Stimulated activated CD8-positive, alpha-beta memory T cell treated with anti-CD3 and anti-CD28 coated beads, Interleukin-7, amount 100 ng/mL, for 1 hour (primary cell): ENCODE measurements at places on chromosomes 5 and 9.

DNA sequence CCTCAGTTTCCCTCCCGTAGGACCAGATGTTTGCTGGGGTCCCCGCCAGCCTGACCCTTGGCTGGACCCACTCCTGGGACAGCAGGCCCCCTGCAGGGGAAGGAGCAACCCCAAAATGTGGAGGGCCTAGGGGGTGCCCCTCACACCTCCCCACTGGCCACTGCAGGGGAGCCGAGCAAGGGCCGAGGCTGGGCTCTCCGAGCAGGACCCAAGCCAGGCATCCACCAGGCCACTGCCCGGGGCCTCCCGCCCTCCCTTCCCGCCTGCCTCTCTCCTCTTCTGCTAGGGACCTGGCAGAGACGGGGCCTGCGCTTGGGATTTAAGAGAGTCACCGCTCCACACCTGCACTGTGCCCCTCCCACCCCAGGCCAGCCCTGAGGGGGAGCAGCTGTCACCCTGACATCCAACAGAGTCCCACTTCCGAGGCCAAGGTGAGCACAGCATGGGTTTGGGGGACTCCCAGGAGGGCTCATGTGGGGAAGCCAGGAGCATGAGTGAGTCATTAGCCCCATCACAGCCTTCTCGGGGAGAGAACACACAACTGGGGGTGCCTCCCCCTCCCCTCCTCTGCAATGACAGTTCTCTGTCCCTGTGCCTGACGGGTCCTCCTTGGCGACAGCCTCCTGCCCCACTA lies 15.8 kb downstream of the SOHLH1 start:
- no peak for DNase-seq

GRCh38 chr5:57450991-57451876 lies 31.4 kb downstream of the ACTBL2 start:
- no peak for DNase-seq

DNA sequence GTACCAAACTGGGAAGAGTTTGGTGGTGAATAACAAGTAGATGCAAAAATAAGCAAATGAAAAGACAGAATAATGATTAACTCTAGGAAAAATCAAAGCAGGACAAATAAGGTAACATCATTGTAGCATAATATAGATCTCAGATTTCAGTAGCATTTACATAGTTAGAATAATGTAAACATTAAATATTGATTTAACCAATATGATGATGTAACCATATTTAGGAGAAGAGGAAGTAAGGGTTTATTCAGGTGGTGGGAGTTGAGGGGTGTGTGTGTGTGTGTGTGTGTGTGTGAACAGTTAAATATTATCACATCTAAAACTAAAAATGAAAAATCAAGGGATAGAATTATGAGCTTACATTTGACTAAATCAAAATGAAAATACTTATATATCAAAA lies 143.4 kb downstream of the NPR3 start:
- DNase-seq = no peak

DNA sequence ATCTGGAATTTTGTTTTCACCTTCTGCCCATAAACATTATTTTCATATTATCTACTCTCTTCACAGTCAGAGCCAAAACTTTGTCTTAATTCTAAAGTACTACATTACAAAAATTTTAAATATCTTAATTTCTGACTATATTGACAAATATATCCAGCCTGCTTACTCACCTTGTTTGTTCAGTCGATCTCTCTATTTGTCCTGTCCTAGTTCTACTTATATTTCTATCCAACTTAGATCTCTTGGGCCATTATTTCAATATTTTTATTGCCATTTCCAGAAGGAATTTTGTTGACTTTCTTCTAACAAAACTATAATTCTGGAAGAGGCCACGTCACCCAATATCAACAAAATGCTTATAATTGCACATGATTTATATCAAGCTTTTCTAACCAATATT lies 652.8 kb upstream of the CTNND2 start:
- DNase-seq = no peak

GRCh38 chr5:139186752-139187326 lies 11.3 kb downstream of the SIL1 start:
- no peak for DNase-seq

DNA sequence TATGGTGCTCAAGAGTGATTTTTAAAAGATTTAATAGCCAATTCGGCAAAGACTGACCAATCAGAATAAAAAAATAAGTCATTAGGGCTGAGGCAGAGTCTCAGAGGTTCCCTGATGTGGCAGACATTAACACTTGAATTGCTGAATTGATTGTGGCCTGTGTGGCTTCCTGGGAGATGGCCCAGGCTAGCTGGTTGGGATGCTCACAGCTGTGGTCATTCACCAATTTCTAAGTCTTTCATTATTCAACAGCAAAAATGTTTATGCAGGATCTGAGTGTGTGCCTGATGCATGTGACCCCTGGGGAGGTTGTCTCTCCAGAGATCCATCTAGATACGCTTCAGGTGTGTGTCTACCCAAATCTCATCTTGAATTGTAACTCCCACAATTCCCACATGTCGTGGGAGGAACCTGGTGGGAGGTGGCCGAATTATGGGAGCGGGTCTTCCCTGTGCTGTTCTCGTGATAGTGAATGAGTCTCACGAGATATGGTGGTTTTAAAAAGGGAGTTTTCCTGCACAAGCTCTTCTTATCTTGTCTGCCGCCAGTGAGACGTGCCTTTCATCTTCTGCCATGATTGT lies 632.6 kb upstream of the SEMA6A start:
- DNase-seq = no peak

DNA sequence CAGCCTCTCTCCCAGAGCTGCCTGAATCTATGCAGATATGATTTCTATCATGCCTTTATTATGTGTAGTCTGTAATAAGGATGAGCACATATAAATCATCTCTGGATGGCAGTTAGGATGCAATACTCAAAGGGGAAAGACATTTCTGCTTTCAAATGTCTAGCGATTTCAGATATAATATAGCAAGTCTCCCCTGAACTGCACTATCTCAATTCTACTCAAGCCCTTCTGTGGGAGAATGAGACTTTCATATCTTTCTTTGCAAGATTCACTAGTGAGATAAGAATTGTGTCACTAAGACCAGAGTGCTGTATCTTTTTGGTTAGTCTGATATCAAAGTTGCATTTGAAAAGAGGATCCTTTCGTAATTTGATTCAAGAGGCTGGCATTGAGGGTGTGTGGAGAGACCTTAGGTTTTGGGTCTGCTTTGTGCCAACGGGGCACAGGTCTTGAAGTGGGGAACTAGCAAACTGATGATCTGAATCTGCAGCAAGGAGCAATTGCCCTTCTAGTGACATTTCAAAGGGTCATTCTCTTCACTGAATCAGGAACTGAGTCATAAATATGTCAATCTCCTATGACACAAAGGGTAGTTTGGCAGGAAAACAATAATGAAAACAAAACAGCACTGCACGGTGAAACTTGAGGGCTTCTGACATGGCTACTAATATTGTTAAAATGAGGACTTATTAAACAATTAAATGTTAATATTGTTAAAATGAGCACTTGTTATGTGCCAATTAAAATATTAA lies 305.5 kb upstream of the CLINT1 start:
- DNase-seq = no peak

GRCh38 chr5:33837301-33837700 lies 54.5 kb downstream of the ADAMTS12 start:
- no peak for DNase-seq

- DNase-seq = no peak
Measured at GRCh38 chr9:103949096-103949495, 145.0 kb upstream of the SMC2 start.

DNA sequence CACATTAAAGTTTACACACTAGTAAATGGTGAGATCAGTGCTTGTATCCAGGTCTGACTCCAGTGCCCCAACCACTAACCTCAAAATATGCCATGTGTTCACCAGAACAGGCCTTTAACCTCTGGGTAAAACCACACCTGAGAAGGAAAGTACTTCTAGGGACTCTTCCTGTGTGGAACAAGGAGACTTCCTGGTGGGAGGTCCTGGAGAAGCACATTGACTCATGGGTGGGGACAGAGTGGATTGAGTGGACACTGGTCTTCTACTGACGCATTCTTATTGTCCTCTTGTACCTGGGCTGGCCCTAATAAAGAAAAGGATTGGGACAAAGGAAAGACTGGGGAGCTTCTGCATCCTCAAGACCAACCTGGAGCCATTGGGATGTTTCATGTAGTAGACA lies 43.4 kb downstream of the ANGPTL2 start:
- no peak for DNase-seq

GRCh38 chr9:14907696-14908095 lies 2.5 kb downstream of the FREM1 start:
- no peak for DNase-seq

- DNase-seq = no peak
Measured at GRCh38 chr9:86774116-86774515, 173.2 kb downstream of the GAS1 start.

DNA sequence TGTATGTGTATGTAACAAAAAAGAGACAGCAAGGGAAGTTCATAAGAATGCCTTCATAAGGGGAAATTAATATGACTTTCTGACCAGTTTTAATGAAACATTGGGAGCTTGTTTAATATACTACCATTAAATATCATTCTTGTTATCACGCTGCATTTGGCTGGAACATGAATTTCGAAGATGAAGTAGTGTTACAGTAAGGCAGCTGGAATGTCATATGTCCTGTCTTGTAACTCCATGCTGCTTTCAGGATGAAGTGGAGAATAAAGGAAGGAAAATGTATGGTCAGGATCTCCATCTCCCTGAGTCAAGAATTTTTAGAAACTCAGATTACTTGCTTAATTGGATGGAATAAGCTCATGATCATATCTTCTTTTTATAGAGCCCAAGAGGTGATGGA lies 61.5 kb upstream of the DMAC1 start:
- DNase-seq = no peak

GRCh38 chr5:181168595-181169118 lies 21.3 kb downstream of the OR2V2 start:
- DNase-seq = no peak

GRCh38 chr9:69176471-69177171 lies 2.5 kb downstream of the TJP2 start:
- DNase-seq = no peak

- DNase-seq = no peak
Measured at GRCh38 chr5:79547429-79547822, 33.5 kb upstream of the HOMER1 start.

DNA sequence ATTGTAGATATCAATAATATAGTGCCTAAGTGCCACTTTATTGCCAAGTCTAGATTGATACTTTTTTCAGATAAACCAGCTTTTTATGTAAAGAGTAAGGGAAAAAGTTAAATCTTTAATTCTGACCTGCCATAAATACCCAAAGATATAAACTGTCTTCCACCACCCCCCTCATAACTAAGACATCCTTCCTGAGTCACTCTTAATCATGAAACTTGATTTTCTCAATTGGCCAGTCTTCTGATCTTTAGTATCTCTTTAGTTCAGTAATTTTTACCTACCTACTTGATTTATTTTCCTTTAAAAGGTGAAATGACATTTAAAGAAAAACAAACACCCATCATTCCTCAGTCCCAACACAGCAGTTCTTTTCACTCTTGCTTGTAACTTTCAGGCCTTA lies 21.8 kb downstream of the C5orf22 start:
- DNase-seq = no peak

DNA sequence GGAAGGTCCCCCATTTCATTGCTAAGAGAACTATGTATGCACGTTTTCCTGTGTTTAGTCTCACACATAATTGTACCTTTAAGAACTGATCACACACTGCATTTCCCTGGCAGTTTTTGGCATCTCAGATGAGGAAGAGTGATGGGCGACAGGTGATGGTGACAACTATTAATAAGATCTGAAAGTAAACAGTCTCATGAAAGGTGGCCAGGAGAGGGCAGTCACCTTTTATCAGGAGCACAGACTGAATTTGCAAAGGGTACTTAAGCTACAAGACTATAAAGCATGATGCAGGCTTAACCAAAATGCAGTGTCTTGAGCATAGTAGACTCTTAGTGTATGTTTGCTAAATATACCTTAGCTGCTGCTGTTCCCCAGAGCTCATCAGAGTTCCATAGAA lies 91.5 kb downstream of the GHR start:
- DNase-seq = no peak

DNA sequence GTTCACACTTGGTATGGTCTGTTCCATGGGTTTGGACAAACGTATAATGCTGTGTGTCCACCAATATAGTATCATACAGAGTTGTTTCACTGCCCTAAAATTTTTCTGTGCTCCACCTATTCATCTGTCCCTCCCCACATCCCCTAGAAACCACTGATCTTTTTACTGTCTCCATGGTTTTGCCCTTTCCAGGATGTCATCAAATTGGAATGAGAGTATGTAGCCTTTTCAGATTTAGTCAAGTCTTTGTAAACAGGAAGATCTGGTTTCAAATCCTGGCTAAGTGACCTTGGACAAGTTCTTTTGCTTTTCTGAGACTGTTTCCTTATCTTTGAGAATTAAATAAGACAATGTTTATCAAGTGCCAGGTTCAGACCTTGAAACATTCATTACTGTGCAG lies 13.2 kb upstream of the LVRN start:
- DNase-seq = no peak

- DNase-seq = no peak
Measured at GRCh38 chr9:7342229-7342628, 457.3 kb downstream of the DMAC1 start.

DNA sequence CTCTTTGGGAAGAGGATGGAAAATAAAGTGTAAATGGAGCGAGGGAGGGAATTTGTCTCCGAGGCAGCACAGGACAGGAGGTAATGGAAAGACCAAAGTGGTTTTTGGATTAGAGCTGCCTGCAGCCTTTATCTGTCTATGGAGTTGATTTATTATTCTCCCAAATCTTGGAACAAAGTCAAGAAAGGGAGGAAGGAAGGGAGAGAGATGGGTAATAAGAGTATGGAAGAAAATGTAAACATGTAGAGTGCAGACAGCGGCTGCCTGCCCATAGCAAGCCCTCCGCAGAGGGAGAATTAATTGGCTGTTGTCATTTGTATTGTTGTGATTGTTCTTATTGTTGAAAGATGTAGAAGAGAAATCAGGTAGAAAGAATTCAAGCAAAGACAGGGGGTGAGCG lies 15.7 kb downstream of the KCNIP1 start:
- no peak for DNase-seq

DNA sequence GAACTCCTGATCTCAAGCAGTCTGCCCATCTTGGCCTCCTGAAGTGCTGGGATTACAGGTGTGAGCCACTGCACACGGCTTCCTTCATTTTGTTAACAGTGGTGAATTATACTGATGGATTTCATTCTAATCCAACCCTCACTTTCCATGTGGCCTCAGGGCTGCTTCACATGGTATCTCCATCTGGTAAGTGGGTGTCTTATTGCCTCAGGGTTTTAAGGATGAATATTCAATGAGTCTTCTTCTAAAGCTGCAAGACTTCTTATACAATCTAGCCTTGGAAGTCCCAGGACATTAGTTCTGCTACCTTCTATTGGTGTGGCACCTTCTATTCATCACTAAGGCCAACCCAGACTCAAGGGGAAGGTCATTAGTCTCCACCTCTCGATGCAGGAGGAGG lies 8.7 kb upstream of the RASEF start:
- no peak for DNase-seq

- DNase-seq = no peak
Measured at GRCh38 chr9:38176251-38176650, 107.2 kb upstream of the SHB start.

DNA sequence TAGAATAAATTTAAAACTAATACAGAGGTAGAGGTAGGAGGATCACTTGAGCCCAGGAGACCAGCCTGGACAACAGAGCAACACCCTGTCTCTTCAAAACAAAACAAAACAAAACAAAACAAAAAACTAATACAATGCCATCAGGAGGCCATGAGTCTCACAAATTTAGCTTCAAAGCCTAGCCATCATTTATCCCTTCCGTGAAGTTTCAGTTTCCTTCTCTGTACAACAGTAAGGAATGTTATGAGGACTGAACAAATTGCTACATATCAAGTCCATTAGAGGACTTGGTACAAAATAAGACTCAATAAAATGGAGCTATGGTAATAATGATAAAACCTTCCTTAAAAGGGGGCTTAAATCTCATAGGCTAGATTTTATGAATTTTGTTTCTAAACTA lies 60.8 kb downstream of the MAPKAP1 start:
- DNase-seq = no peak
